ENCODE measurements at places on chromosomes 4 and X. TPM values are rescaled to one million over a fixed set of nuclear protein-coding genes. Genes with fewer than 3 reads are reported as not detected.
A peak's percentile ranks its signal among the peaks of the same experiment; 100 is the strongest.

GRCh38 chr4:128633067-128633466, 176.4 kb upstream of the JADE1 start:
- DNase-seq, result no peak

GRCh38 chr4:120667102-120667501, 255.4 kb downstream of the PRDM5 start:
- DNase-seq, result no peak

DNA sequence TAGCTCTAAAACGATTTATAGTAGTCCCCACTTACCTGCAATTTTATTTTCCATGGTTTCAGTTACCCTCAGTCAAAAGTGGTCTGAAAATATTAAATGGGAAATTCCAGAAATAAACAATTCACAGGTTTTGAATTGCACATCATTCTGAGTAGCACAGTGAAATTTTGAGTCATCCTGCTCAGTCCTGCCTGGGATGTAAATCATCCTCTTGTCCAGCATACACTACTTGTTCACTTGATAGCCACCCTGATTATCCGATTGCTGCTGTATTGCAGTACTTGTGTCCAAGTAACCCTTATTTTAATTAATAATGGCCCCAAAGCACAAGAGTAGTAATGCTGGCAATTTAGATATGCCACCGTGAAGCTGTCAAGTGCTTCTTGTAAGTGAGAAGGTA, 23.5 kb upstream of the BDH2 start:
- DNase-seq, result no peak

HELT gene
- polyA plus RNA-seq, result not detected

GRCh38 chr4:152352622-152353116, 183.2 kb downstream of the FBXW7 start:
- peak; percentile 97 for DNase-seq

GRCh38 chr4:48149827-48150370, 15.8 kb upstream of the TXK start:
- DNase-seq, result no peak
